Stimulated activated CD4-positive, alpha-beta T cell treated with anti-CD3 and anti-CD28 coated beads, Interleukin-1b, Interleukin-23, amount 100 ng/mL, for 1 hour (primary cell): ENCODE measurements at places on chromosomes 3 and 15.
A peak's percentile ranks its signal among the peaks of the same experiment; 100 is the strongest.

- no peak for DNase-seq
These were observed 891 bp downstream of the NXPE3 start for GRCh38 chr3:101779822-101780381.

DNA sequence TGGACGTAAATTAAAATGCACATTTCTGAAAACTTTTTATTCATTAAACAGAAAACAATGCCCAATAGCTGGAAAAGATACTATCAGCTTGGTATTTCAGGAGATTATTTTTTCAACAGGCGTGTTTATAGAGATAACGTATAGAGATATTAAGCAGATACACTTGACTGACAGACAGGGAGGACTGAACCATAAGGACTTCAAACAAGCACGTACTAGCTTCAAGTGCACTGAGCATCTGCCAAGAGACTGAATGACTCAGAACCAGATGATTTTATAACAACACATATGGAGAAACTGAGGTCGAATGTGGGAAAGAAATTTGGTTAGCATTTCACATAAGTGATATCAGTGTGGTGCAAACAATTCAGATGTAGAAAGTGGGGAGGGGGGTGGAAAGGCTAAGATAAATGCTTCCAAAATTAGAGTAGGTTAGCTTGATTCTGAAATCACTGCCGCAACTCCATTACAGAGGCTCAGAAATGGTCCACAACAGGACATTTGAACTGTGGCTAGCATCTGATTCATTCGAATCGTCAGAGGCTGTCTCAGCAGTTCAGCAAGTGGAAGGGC is 103.5 kb downstream of the SEMA6D start:
- no peak for DNase-seq

DNA sequence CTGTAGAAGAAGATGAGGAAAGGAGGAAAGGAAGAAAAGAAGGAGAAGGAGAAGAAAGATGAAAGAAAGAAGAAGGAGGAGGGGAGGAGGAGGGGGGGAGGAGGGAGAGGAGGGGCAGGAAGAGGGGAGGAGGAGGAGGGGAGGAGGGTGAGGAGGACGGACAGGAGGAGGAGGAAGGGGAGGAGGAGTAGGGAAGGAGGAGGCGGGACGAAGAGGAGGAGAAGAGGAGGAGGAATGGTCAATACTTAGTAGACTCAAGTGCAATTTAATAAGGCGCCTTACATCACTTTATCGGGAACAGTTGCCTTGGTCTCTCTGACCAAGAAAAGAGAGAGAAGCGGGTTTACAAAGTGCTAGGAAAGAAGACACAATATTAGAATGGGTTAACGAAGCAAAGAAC is 23.7 kb upstream of the NR2E3 start:
- no peak for DNase-seq

DNA sequence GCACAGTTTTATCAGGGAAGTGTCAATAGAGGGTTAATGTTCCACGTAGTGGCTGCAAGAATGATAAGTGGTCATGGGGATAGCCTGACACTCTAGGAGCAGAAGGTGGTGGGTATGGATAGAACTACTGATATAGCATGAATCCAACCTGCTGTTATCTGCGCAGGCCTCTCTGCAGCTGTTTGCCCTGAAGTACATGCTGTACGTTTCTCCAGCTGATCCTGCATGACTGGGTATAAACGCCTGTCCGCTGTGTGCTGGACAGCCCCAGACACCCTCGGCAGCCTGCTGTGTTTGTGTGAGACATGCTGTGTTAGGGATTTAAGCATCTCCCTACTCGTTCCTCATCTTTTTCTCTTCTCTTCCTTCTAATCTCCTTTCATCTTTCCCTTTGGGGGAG is 87.1 kb downstream of the LPP start:
- no peak for DNase-seq

DNA sequence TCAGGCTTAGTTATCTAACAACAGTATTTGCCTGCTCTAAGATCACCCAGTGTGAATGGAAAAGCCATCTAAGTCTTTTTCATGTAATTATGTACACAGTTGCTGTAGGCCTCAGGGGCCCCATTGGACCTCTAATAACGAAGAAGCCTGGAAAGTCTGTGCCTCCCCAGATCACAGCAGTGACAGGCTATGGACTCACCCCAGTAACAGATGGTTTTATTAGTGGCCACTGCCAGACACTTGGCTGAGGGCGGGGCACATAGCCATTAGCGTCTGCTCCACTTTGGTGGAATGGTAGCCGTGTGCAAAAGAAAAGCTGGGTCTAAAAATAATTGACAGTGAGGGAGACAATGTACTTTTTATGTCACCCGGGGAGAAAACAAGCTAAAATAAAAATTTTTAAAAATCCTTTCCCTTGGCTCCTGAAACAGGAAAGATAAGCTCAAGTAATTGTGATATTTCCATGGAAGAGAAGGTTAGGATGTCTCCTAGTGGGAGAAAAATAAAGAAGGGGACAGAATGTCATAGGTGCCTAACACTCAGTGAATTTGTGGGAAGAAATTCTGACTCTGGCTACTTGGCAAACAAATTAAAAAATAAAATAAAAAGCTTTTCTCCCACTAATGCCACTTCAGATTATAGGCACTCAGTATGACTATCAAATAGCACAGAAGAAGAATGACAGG is 44.3 kb upstream of the ZNF385D start:
- no peak for DNase-seq

GRCh38 chr3:42850263-42850662 is 25.4 kb downstream of the CYP8B1 start:
- DNase-seq = no peak

- DNase-seq = no peak
These were observed 796 bp upstream of the DOCK3 start for GRCh38 chr3:50673931-50674330.

DNA sequence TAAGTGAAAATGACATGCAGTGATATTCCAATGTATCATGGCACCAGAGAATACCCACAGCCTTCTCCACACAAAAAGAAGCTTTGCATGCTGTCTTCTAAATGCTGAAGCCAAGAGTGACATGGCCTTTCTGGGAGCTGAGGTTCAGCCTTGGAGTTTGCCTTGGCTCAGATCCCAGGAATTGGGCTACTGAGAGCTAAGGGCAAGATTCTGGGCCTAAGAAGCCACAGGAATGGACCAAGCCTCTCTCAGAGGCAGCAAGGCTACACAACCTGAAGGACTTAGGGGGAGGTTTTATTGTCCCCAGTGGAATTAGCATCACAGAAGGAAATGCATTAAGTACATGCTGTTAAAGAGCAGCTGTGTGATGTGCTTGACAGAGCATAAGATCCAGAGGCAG is 1078.5 kb downstream of the TUSC7 start:
- DNase-seq = no peak

DNA sequence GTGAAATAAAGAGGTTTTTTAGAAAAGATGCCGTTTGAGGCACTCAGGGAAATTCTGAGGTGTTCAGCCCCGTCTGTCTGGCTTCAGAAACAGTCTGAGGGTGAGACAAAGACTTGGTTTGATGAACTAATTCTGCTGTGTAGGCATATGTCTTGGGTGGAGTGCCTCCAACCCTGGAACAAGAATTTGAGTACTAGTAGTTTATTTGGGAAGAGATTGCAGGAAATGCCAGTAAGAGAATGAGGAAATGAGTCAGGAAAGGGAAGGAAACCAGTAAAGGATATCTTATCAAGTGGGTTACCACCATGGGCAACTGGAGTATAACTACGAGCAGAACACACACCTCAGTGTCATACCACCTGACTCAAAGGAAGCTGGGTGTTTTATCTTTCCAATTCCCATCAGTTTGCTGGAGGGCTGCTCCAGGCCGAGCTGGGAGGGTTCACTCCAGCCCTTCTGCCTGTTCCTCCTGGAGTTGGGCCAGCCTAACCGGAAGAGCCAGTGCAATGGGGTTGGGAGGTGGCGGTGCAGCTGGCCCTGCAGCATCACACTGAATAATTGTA is 75.3 kb downstream of the TGFBR2 start:
- DNase-seq = no peak

- DNase-seq = no peak
These were observed 276.7 kb upstream of the RARB start for GRCh38 chr3:25151281-25151902.

DNA sequence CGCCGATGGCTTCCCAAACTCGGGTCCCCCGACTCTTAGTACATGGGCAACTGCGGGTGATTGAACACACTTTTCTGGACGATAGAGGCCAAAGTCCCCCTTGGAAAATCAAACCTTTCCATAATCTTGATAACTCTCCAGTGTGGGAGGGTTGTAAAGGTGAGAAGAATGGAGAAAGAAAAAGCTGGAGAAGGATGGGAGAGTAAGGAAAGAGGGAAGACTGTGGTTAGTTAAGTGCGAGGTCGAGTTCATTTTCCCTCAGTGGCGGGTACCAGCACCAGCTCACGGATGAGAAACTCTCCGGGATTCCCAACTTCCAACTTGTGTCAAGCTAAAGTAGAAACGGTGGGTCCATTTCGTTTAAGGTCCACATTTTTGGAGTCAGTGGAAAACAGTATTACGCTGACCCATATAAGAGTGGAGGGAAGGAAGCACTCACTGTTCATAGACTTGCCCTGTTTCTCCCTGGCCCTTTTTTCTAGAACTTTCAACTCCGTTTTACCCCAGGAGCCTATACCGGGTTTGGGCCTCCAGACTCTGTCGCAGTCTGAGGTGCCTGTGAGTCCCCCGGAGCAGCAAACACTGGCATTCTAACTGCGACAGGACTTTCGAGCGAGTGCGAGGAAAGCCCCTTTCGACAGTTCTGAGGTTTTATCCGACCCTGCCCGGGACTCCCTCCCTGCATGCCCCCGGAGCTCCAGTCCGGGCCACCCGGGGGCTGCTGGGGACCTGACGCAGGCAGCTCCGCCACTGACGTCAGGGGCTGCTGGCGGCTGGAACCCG is 14.8 kb downstream of the ZIC1 start:
- no peak for DNase-seq

DNA sequence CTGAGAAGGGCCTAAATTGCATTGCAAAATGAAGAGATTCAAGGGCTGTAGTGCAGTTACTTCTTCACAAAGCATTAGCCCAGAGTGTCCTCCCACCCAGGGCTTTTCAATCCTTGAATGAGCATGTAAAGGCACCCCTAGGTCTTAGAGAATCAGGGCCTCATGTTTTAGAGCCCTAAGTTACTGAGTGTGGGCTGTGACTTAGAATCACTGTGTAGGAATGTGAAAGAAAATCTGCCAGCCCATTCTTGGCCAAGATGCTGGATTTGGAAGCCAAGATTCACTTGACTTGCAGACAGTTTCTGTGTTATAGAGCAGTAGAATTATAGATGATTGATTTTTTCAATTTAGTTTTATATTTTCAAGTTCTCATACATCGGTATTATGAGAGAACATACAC is 153.2 kb downstream of the MYRIP start:
- no peak for DNase-seq

- DNase-seq = peak; percentile 86
These were observed at the start of gene RUVBL1 for GRCh38 chr3:128123538-128124368. Gene RUVBL1 (minus strand): TSS chr3:128123812. CDS start chr3:128123724, 88 bp downstream.

DNA sequence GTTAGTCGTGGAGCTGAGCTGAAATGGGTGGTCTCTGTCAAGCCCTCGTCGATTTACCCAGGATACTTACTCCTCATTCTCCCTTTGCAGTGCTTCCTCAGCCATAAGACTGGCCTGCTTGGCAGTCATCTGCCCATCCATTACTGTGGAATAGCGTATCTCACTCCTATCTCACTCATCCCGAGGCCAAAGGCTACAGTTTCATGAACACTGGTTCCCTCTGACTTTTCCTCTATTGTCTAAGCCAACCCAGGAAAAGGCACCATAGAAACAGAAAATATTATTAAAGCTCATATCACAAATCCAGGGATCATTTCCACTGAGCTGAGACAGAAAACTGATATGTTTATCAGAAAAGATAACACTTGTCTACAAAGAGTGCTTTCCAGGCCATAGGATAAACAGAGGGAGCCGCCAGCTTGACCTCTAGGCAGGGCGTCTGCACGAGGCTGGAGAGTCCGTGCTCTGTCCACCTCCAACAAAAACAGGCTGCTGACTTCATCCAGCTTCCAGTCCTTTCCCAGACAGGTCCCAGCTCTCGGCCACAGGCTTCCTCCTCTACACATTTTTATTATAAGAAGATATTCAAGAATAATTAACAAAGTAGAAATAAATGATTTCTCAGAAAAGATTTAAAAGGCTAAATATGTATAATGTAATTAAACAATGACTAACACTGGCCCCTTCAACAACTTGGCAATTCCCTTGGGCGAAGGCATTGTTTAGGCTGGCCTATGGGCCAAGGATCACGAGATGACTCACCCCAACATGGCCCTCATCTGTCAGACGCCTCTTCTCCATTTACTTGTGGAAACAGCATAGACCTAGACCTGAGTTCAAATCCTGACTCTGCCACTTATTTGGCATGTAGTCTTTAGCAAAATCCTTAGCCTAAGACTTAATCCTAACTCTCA is 27.4 kb upstream of the BOC start:
- no peak for DNase-seq

DNA sequence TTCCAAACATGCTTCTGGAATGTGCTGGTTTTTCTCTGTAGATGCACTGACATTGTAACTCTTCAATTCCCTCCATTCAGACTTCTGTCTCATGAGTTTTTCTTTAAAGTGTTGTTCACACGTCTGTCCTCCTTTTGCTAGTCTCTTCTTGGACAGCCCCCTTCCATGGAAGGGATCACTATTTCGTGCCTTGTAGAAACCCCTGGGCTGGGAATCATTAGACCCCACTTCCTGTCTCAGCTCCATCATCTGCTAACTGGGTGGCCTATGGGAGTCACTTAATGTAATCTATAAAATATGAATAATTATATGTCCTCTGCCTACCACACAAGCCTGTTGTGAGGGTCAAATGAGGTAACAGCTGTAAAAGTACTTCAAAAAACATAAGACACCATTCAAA is 110.6 kb downstream of the THSD4 start:
- no peak for DNase-seq

DNA sequence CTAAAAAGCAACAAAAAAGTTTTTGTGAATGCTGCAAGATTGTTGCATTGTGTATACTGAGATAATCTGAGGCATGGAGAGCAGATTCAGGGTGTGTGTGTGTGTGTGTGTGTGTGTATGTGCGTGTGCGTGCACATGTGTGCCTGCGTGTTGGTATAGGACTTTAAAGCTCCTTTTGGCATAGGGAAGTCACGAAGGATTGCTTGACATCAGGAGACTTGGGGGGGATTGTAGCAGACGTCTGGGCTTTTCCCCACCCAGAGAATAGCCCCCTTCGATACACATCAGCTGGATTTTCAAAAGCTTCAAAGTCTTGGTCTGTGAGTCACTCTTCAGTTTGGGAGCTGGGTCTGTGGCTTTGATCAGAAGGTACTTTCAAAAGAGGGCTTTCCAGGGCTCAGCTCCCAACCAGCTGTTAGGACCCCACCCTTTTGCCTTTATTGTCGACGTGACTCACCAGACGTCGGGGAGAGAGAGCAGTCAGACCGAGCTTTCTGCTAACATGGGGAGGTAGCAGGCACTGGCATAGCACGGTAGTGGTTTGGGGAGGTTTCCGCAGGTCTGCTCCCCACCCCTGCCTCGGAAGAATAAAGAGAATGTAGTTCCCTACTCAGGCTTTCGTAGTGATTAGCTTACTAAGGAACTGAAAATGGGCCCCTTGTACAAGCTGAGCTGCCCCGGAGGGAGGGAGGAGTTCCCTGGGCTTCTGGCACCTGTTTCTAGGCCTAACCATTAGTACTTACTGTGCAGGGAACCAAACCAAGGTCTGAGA is 4.7 kb downstream of the BHLHE40 start:
- peak; percentile 39 for DNase-seq
